ENCODE measurements at places on chromosomes 1 and 21.
A peak's percentile ranks its signal among the peaks of the same experiment; 100 is the strongest.

- DNase-seq: no peak
Measured at GRCh38 chr1:115282807-115283208, 55.2 kb downstream of the NGF start.

DNA sequence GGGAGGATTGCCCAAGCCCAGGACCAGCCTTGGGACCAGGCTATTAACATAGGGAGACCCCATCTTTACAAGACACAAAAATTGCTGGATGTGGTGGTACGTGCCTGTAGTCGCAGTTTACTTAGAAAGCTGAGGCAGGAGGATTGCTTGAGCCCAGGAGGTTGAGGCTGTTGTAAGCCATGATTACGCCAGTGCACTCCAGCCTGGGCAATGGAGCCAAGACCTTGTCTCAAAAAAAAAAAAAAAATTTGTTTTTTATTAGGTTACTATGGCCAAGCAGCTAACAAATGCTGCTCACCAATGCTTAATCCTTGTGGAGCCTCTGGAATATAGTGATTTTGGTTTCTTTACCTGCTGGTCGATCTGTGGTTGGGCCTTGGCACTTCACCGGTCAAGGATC lies 8.8 kb downstream of the ARID1A start:
- DNase-seq: no peak

DNA sequence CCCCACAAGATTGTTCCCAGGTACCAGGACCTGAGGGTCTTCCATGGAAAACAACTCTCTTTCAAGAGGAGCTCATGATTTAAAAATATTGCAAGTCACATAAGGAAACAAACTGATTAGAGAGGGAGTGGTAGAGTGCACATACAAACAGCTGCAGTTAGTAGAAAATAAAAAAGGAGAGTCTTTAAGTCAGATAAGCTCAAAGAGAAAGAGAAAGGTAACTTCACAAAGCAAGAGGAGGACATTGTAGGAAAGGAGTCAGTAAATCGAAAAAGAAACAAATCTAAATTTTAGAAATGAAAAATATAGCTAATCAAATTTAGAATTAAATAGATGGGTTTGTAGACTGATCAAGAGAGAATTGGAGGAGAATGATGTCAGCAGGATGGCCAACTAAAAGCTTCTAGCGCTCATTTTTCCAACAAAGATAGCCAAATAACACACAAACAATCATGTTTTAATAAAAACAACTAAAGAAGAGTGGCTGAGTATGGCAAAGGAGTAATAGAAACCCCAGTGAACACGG lies 86.1 kb upstream of the CD53 start:
- no peak for DNase-seq

GRCh38 chr1:203556047-203556851 lies 62.3 kb downstream of the OPTC start:
- peak; percentile 39 for DNase-seq

- DNase-seq: no peak
Measured at GRCh38 chr21:33281096-33281652, 15.0 kb downstream of the IL10RB start.

GRCh38 chr1:10213186-10213705 lies 2.9 kb downstream of the KIF1B start:
- no peak for DNase-seq

GRCh38 chr1:205858141-205858961 lies 8.4 kb upstream of the PM20D1 start:
- no peak for DNase-seq

DNA sequence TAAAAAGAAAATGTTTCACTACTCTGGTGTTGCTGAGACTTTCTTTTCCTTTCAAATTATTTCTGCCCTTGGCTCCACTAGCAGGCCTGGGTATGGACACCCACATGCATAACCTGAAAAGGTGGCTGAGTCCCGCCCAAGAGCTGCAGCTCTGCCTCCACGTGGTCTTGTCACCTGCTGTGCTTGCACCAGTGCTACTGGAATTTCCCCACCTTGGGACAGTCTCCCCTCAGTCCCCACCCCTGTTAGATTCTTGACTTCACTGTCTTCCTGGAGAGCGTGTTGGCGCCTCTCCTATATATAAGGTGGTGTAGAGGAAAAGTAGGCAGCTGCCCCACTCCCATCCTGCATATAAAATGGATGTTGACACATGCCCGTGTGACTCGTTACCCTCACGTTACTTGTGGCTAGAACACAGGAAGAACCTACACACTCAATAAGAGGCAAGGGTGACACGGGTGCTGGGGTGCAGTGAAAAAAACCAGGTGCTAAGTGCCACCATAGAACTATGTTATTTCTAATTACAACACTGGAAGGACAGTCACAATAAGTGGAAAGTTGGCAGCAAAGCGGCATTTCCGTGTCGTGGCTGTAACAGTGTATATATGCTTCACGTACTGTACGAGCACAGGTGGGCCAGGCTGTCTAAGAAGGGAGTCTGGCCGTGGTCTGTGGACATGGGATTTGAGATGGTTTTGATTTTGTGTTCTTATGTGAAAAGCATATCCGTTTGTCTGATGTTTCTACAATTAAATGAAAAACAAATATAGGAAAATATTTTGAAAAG lies 61.0 kb downstream of the POFUT2 start:
- DNase-seq: no peak

DNA sequence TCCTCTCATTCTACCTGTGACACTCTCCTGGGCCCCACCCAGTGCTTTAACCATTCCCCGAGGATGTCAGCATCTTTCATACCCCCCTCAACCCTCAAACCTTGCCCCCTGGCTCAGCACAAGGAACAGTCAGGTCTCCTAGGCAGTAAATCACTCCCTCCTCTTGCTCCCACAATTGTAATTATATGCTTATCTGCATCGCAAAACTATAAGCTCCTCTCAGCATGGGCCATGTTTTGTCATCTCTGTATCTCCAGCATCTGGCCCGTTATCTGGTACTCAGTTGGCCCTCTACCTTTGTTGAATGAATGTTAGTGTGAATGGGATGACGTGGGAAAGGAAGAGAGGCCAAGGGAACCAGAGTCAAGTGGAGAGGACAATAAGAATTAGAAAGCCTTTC lies 2.8 kb upstream of the ELOVL1 start:
- DNase-seq: no peak

DNA sequence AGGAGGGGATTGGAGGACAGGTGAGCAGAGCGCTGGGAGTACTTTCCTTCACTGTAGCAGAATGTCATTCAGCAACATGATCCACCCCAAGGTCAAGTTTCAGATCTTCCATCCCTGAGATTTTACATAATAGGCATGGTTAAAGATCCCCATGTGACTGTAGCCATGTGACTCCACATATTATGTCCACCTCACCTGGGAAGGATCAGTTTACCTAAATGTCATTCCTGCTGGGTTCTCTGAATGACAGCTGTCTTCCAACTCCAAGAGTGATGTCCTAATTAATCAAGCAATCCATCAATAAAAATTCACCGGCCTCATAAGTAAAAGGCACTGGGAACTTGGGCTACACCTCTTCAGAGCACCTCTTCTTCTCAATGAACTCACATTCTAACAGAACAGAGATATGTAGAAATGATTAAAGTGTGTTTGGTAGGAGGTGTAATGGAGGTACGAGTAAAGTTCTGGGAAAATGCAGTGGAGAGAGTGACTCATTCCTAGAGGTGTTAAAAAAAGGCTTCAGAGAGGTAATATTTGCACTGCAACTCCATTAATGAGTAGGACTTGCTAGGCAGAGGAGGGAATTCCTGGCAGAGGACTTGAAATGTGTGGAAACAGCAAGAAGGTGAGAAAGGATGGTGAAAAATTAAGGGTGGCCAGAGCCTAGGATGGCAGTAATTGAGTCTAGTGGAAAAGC lies 22.2 kb upstream of the MAPKAPK2 start:
- no peak for DNase-seq

DNA sequence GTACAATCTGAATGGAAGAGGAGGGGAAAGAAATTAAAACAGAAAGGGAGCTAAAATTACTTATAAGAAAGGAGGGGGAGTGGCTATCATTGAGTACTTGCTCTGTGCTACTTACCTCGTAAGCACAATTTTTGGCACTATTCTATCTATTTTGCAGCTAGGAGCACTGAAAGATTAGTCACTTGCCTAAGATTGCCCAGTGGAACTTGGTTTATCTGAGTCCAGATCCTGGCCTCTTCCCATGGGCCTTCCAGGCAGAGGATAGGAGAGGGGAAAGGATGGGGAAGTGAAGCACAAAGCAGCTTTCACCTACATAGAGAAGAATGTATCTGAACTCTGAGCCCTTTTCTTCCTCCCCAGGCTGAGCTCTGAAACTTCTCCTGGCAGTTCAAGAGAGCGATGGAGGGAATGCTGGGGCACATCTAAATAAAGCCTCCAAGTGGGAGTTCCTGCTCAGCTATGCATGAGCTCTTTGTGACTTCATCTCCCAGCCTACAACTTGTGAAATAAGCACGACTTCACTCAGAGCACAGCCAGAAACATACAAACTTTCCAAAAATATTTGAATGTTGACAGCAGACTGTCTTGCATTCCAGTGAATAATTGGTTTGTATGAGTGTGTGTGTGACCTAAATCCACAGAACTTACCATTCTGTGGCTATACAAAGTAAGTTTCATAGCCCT lies 29.4 kb downstream of the HMGB4 start:
- peak; percentile 23 for DNase-seq

- DNase-seq: no peak
Measured at GRCh38 chr1:27142464-27142863, 12.5 kb downstream of the SLC9A1 start.

DNA sequence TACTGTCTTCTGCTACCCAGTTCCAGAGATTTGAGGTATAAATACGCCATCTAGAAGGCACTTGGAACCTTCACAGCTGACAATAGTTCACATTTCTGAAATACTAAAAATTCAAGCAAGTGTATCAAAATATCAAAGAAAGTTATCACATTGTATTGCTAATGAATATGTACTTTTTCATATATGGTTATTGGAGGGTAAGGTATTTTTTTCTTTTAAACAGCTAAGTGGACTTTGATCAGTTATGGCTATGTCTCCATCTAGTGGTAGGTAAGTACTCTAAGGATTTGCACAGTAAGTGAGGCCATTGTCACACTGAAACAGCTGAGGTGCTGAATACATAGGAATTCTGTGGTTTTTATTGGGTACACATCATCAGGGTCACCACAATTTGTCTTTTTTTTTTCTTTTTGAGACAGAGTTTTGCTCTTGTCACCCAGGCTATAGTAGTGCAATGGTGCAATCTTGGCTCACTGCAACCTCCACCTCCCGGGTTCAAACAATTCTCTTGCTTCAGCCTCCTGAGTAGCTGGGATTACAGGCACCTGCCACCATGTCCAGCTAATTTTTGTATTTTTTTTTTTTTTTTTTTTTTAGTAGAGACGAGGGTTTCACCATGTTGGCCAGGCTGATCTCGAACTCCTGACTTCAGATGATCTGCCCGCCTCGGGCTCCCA lies 49.1 kb upstream of the CR2 start:
- DNase-seq: no peak

GRCh38 chr1:71399594-71399993 lies 318.8 kb upstream of the ZRANB2 start:
- no peak for DNase-seq

DNA sequence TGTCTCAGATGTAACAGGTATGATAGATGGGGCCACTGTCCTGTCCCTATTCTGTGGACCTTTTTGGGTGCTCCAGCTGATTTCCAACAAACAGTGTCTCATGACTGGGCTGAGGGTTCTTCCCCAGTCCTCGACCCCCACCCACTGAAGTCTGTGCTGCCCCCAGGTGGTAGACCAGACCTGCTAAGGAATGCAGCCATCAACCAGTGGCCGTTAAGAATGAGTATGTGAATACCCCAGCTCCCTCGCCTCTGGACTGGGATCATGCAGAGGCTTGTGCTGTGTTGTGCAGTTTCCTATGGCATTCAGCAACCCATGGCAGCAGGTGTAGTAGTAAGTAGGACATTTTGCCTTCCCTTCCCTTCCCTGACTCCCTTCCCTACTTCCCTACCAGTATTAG lies 183.1 kb upstream of the KAZN start:
- no peak for DNase-seq

DNA sequence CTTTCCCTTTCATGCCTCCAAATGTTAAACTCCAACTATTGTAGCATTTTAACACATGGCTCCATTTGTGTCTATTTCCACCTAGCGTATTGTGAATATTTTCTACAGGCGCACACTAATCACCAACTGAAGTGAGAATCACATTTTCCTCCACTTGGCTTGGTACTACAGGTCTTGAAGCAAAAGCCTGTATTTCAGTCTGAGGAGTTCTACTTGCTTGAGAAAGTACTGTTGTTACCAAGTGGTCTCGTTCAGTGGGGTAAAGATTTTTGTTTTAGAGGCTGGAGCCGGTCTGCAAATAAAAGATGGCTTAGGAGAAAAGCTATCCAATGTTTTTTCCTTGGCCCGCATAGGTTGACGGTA lies 550 bp upstream of the PTBP2 start:
- no peak for DNase-seq

DNA sequence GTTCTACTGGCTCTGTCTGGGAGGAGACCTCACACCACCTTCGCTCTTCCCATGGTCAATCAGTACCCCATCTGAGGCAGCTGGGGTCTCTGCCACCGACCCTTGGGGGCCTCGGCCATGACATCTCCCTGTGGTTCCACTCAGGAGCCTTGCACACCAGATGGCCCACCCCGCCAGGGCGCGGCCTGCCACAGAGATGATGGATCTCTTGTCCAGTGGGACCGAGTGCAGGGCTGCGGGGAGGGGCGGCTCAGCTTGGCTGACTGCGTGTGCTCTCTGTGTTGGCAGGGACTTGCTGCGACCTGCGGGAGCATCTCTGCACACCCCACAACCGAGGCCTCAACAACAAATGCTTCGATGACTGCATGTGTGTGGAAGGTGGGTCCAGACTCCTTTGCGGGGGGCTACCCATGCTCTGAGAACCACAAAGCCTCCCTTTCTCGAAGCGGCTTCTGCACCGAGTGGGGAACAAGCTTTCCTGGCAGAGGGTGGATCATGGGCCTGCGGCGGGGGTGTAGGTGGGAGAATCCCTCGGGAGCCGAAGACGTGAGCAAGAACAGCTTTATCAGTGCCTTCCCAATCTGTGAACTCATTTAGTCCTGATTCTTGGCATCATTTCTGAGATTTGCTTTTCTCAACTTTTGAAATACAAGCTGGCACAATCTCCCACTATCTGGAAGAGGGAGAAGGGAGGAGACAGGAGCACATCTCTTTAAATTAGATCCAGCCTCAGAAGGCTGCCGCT lies 20.9 kb upstream of the AGTRAP start:
- no peak for DNase-seq

GRCh38 chr1:215957663-215958062 lies 390.6 kb downstream of the KCTD3 start:
- DNase-seq: no peak
